T-helper 9 cell (primary cell): ENCODE measurements at places on chromosomes 11 and 22.

DNA sequence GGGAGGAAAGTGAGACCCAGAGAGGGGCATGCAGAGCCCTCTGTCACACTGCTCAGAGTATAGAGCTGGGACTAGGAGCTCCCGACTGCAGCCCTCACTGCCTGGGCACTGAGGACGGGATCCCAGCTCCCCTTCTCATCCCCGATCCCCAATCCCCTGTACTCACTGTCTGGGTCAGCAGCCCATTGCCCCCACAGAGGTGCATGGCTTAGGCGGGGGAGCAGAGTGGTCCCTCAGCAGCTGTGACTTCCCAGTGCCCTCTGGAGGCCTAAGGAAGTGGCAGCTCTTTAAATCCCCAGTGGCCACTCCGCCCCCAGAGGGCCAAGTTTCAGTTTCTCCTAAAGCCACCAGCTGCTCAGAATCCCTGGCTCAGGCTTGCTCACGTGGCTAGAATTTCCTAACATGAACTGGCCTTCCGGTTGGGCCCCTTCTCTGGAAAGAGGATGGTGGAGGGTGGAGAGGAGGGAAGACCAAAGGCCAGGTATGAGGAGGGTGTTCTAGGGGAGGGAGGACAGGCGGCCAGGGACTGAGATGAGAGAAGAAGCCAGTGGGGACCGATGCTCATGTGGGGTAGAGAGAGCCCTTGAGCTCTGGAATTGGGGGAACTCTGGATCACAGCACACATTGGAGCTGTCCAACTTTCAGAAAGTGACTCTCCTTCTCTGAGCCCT, at the start of gene BATF2:
Gene BATF2 (minus strand): TSS at position 262 of the 671 bp plus-strand sequence. CDS start 57 bp downstream, at position 205.
- no peak for DNase-seq

DNA sequence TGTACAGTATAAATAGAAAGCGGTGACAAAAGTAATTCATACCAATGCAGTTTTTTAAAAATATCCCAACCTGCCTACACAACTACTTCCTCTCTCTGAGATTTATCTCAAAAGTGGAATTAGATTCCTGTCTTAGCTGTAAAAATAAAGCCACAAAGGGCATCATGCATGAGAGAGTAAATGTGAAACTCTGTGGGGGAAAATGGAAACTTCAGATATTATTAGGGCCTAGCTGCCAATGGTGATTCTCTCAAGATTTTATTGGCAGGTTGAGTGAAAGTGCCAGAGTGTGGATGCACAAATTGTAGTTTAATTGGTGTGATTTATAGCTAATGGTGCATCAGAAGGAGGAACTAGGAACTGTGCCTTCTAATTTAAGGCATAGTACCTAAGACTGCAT, 356.9 kb upstream of the CCDC90B start:
- no peak for DNase-seq

- no peak for DNase-seq
Measured at GRCh38 chr11:73048446-73048845, 93.7 kb downstream of the FCHSD2 start.

- no peak for DNase-seq
Measured at GRCh38 chr11:17978553-17979287, 34.1 kb downstream of the SERGEF start.

DNA sequence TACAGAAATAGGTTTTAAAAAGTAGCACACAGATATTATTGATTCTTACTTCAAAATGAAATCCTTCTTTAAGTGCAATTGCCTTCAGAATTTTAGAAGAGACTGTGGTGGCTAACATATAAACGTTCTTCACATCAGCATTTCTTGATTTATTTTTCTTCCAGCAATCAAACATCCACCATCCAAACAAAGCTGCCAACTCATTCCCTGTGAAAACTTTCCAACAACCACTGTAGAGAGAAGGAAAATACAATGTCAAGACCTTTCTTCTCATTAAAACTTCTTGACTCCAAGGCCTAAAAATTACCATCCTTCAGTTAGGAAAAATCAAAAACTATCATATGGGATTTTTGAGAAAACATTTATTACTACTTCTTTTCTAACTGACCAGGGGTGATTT, 34.0 kb upstream of the P4HA3 start:
- no peak for DNase-seq

GRCh38 chr11:2882396-2883110, 3.0 kb downstream of the CDKN1C start:
- no peak for DNase-seq

- no peak for DNase-seq
Measured at GRCh38 chr11:15800111-15800800, 556.1 kb downstream of the SOX6 start.

- no peak for DNase-seq
Measured at GRCh38 chr11:120713296-120713695, 201.7 kb downstream of the GRIK4 start.

DNA sequence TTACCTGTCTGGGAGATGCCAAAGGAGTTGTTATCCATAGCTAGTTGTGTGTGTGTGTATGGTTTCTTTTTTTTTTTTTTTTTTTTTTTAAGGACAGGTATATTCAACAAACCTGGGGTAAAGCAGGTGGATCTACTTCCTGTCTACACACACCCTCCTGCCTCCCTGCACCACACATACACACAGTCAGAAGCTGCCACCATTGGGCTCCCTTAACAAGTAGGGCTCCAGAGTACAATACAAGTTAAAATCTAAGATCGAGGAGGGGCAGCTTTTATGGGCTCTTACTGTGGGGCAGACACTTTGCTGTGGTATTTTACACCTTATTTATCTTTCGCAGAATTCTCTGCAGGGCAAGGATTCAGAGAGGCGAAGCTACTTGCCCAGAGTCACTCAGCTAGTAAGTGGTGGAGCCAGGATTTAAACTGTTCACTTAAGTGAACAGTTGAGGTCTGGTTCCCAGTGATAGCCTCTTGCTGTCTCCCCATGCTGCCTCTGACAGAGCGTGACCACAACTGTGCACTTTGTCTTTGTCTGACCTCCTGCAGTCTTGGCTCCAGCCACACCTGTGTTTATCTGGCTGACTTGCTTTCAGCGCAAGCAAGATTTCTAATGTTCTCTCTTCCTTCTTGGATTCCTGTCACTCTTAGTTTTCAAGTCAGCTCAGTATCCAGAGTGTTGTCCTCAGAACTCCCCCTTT, 135.0 kb downstream of the CSNK2A3 start:
- no peak for DNase-seq

- no peak for DNase-seq
Measured at GRCh38 chr11:20373147-20373546, 9.6 kb downstream of the HTATIP2 start.

- DNase-seq, result no peak
Measured at GRCh38 chr11:78019808-78020207, 3.3 kb downstream of the KCTD14 start.

- no peak for DNase-seq
Measured at GRCh38 chr11:120203626-120204025, 7.2 kb upstream of the OAF start.

- DNase-seq, result no peak
Measured at GRCh38 chr22:38861170-38861876, 10.7 kb downstream of the CBX6 start.

DNA sequence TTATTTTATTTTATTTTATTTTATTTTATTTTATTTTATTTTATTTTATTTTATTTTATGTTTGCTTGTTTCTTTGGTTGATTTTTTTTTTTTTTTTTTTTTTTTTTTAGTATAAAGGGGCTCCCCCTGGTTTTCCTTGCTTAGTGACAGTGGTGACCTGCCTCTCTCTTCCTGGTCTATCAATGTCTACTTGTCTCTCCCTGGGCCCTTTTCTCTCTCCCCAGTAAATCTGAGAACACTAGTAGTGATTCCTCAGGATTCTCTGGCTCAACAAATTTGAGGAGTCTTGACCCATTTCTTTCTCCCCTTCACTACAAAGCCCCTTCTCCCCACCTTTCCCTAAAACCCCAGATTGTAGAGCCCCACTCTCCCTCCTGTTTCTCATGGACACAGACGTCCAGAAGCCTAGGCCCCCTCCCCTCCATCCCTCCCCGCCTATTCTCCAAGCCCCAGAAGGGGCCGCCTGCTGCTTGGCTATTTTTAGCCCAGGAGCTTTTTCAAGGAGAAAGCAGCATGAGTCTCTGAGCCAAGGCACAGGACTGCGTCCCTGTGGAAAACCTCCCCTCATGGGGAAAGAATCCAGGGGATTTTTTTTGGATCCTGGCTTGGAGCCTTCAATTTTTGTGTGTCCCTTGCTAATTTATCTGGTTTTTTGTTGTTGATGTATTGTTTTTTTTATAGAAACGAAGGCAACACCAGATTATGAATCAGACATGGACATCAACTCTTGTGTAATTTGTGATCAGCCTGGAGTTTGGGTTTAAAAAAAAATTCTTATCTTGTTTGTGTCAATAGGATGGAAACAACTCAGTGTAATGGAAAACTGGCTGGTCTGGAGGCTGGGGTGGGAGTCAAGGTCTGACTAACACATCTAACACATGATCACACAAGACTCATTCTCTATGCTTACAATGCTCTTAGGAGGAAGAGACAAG, 17.5 kb upstream of the ACCSL start:
- no peak for DNase-seq

GRCh38 chr11:22884217-22884616, 23.9 kb upstream of the CCDC179 start:
- DNase-seq, result no peak

DNA sequence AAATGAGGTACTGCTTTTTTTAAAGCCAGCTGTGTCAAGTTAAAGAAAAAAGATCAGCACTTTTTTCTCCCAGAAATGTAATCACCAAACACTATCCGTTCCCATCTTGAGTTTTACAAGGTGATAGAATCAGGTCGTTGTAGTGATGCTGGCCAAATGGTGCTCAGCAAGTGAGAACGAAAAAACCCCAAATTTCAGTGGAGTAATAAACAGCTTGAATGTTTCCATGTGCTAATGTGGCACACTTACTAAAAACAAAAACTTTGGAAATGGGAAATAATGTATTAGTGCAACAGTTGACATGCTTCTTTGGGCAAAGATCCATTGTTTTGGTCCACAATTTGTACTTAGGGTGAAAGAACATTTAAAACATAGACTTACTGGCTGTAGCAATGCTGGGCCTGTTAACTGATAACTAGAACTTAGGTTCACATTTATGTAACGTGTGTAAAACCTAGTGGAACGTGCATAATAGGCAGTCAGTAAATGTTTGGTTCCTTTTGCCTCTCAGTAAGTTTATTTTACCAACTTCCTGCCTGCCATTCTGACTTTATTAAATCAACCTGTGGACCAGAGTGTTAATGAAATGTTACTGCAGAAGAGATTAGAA, 15.4 kb upstream of the GDPD4 start:
- no peak for DNase-seq

DNA sequence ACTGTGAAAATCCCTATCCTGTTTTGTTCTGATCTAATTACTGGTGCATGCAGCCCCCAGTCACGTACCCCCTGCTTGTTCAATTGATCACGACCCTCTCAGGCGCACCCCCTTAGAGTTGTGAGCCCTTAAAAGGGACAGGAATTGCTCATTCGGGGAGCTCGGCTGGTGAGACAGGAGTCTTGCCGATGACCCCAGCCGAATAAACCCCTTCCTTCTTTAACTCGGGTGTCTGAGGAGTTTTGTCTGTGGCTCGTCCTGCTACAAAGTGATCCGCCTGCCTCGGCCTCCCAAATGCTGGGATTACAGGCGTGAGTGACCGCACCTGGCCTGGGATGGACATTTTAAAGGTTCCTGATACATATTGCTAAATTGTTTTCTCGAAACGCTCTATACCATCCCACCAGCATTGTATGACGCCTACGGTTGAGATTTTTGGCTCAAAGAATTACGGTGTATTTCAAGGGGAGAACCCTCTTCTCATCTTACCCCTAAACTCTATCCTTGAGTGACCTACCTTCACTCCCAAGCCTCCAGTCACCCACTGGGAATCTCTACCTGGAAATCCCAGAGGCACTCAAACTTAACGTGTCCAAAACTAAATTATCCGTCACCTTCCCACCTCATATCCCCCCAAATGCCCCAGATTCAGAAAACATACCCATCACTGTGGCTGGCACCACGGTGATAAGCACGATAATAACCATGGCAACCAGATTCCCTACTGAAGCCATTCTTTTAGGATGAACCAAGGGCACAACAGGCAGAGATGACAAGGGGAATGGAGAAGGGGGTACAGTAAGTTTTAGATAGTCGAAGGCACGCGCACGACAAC, 789 bp upstream of the POLA2 start:
- no peak for DNase-seq

DNA sequence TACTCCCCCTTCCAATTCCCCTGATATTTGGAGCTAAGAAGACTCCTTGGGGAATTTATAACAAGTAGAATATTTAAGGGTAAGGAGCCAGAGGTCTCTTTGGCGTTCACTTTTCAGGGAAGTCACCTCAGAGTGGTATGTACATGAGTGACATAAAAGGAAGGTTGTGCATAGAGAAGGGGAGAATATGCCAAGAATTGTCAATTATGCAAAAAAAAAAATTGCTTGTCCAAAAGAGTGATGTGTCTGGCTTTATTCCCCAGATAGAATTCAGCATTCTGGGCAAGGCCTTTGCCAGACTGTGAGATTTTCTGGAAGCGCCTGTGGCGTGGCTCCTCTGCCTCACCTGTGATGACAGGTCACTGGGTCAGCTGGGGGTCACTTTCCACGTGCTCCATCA, 170.2 kb downstream of the MIAT start:
- no peak for DNase-seq

GRCh38 chr22:47238690-47239473, 476.4 kb downstream of the TBC1D22A start:
- no peak for DNase-seq

GRCh38 chr11:10385696-10386095, 69.4 kb upstream of the AMPD3 start:
- no peak for DNase-seq

GRCh38 chr22:48579043-48579927, 1248.4 kb downstream of the BRD1 start:
- no peak for DNase-seq

DNA sequence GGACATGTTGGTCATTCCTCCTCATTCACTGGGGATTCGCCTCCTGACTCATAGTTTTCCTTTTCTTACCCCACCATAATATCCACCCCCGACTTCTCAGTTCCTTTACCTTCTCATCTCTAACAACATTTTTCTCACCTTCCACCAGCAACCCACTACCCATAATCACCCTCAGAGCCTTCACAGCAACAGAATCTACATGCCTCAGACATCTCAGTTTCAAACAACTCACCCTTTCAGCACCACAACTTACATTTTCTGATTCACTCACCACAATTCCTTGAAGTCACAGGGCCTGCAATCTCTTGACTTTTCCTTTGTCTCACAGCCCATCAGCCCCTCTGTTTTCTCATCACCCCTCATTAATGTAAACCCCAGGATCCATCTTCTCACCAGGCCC, 2.3 kb upstream of the MTNR1B start:
- DNase-seq, result no peak

GRCh38 chr22:46763051-46763705, 728 bp downstream of the TBC1D22A start:
- peak; percentile 34 for DNase-seq

- no peak for DNase-seq
Measured at GRCh38 chr11:76062733-76063132, 143.6 kb downstream of the WNT11 start.

DNA sequence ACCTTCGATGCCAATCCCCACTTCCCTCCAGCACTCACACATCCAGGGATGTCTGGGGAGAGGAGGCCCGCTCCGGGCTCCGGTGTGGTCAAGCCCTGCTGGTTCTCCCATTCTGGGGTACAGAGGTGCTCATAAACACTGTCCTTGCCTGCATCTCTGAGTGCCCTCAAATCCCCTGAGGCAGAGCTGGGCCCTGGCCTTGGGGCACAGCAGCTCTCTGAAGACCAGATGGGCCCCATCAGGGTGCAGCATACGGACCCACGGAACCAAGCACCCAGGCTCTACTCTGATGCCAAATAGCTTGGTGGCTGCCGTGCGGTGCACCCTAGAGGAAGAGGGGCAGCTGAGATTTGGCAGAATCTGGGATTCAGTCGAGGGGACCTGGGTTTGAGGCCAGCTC, 35.7 kb upstream of the NNMT start:
- DNase-seq, result no peak

GRCh38 chr22:24819911-24820461, 14.0 kb downstream of the SGSM1 start:
- DNase-seq, result no peak
